ENCODE measurements at places on chromosomes 3 and 15. TPM values are rescaled to one million over a fixed set of nuclear protein-coding genes. Genes with fewer than 3 reads are reported as not detected.

AP3S2 gene
- total RNA-seq = 59.3 TPM

CYP19A1 gene
- 0.56 TPM for total RNA-seq

HMG20A gene
- total RNA-seq = 19.9 TPM

GPR27 gene
- 0.13 TPM for total RNA-seq

MKRN3 gene
- total RNA-seq = not detected

FBXW12 gene
- total RNA-seq = not detected

CCR4 gene
- not detected for total RNA-seq

TGM4 gene
- not detected for total RNA-seq

FAM3D gene
- 0.19 TPM for total RNA-seq

BDH1 gene
- total RNA-seq = 0.93 TPM

GOLGA6L4 gene
- 1.4 TPM for total RNA-seq

NR2E3 gene
- 0.06 TPM for total RNA-seq

PRKAR2A gene
- total RNA-seq = 30.6 TPM

IMPG2 gene
- total RNA-seq = 0.44 TPM

LMOD3 gene
- total RNA-seq = not detected

PAK2 gene
- total RNA-seq = 38.0 TPM

CHCHD6 gene
- total RNA-seq = 11.9 TPM

PAK6 gene
- 0.13 TPM for total RNA-seq

MESD gene
- total RNA-seq = 18.9 TPM

REC114 gene
- total RNA-seq = not detected

RPLP1 gene
- total RNA-seq = 50.8 TPM

TPRA1 gene
- total RNA-seq = 36.1 TPM

MINAR1 gene
- total RNA-seq = 0.68 TPM

CCNL1 gene
- 90.8 TPM for total RNA-seq

ATP13A3 gene
- total RNA-seq = 647 TPM

GOLGA6D gene
- total RNA-seq = not detected
